ENCODE measurements at places on chromosomes 6 and 20.
A peak's percentile ranks its signal among the peaks of the same experiment; 100 is the strongest.

GRCh38 chr20:57412347-57413029, 21.3 kb downstream of the RBM38 start:
- no peak for DNase-seq

DNA sequence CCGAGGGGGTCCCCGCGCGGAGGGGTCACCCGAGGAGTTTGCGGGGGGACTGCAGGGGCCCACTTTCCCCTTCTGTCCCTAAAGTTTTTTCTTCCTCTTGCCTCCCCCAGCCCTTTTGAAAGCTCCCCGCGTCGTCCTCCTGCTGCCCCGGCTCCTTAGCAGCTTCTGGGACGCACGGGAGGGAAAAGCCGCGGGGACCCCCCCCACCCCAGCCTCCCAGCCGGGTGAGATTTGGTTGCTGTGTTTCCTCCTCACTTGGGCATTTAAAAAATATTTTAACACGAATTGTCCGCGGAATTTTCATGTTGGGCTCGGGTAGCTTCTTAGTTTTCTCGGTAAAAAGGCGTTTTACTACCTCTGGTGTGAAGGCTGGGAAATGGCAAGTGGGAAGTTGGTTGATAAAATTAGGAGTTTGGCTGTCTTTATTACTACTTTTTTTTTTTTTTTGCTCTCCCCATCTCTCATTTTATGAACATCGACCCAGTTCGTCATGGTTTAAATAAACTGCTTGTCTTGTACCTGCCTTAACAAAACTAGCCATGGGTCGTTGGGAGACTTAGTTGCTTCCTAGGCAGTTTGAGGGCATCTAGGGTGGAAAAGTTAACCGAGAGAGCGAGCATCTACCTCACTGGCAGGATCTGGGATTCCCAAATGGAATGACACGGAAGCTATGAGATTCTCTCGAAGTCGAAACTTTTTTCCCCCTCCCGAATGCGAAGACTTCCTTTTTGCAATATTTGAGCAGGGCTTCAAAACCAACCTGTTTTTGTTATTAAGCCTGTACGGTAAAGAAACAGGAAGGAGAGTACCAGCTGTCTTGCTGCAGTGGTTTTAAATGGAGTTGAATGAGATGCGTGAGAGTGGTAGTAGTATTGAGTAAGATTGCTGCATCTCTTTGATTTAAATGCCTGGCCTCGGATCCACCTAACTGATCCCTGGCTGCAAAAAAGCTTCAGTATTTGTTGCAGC, 868 bp downstream of the NCOA3 start:
- DNase-seq = peak; percentile 27

DNA sequence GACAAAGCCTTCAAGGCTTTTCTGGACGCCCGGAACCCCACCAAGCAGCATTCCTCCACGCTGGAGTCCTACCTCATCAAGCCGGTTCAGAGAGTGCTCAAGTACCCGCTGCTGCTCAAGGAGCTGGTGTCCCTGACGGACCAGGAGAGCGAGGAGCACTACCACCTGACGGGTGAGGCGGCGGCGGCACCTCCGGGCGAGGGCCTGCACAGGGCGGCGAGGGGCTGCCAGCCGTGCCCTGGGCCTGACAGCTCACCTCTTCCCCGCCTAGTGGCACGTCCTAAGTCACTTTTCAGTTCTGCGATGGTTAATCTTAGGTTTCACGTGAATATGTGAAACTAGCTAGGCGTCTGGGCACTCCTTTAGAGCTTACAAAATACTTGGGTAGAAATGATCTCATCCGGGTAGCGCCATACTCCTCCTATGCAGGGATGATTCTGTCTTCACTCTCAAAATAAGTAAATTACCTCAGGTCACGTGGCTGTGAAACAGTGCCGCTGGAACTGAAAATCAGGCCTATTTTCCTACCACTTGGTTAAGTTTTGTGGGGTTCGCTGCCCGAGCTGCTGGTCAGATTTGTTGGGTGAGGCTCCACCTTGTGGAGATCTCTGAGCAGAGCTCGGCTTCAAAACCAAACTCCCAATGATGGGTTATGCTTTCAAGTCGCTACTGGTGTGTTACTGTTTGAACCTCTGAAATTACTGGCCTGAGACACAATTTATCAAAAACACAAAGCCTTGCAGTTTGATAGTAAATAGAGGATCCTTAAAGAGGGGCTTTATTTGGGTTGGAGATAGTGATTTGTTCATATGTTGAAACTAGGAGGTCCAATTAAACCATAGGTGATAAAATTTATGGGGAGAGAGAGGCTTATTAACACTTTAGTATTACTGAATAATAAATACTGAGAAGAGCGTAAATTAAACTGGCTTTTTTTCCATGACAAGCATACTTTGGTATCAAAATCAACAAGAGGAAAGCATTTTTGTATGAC, 15.5 kb upstream of the CLDN20 start:
- DNase-seq = peak; percentile 68

DNA sequence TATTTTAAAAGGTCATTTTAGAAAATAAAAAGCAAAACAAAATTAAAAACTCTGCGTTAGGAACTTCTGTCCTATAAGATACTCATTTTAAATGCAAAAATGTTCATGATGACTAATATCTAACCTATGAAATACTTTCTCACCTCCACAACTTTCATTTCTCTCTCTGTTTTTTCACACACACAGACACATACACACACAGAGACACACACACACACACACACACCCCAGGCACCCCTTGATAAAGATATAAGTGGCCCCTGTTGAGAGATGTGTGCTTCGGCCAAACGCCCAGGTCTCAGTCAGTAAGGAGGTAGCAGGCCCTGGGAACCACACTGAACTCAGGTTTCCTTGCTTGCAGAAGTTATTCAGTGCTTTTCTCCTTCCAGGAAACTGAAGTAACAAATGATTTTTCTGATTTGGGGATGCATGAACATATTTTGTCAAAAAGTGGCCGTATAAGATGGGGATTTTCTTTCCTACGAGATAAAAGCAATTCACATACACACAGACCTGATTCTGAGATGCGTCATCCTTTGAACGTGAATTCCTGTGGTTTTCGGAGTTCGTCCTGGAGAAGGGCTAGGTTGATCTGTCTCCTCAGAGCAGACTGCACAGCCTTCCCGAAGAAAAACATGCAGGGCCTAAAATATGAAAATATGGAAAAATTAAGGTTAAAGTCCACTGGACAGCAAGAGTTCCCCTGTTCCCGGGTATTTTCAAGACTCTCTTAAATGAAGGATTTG, 306.8 kb upstream of the FOXQ1 start:
- DNase-seq = no peak

DNA sequence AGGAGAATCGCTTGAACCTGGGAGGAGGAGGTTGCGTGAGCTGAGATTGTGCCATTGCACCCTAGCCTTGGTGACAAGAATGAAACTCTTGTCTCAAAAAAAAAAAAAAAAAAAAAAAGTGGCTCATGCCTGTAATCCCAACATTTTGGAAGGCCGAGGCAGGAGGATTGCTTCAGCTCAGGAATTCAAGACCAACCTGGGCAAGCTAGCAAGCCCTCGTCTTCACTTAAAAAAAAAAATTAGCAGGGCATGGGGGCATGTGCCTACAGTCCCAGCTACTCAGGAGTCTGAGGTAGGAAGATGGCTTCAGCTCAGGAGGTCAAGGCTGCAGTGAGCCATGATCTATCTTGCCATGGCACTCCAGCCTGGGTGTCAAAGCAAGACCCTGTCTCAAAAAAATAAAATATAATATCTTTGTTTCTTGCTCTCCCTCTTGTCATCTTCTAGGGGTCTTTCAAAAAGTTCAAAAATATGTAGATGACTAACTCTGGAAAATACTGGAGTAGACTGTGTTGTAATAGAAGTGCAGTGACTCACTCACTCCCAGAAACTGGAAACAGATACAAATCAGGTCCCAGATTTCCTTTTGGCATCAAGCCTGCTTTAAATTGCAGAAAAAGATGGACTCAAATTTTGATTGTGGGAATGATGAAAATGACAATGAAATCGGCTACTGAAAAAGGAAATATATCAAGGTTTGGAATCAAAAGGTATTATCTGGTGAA, 2.8 kb upstream of the GINM1 start:
- DNase-seq = no peak

GRCh38 chr6:152078001-152078400, 270.5 kb downstream of the ESR1 start:
- DNase-seq = no peak

DNA sequence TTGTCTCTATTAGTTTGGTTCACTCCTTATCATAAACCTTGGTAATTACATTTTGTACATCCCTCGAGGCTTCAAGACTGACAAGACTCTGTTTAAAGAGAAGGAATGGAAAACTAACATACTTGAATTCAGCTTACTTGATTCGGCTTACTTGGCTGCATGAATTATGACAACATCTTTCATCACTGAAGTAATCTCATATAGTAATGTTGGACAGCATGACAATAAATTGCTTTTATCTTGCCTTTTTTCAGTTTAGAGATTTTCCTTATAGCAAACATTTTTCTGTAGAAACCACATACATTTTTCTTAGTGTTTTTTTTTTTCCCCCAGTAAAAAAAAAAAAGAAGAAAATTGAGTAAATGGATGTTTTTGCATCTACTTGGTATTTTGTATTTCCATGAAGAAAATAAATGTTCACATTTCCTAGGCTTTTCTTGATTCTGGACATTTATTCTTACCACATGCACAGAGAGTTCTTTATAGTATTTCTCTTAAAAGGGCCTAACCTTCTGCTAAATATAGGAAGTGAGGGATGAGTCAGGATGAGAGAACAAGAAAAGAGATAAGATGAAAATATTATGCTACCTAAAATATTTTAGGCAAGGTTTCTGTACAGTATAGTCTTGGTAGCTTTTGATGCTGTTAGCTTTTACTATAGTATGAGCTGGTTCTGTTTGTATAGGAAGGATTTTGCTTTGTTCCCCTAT, 101.0 kb upstream of the HDGFL1 start:
- DNase-seq = no peak

DNA sequence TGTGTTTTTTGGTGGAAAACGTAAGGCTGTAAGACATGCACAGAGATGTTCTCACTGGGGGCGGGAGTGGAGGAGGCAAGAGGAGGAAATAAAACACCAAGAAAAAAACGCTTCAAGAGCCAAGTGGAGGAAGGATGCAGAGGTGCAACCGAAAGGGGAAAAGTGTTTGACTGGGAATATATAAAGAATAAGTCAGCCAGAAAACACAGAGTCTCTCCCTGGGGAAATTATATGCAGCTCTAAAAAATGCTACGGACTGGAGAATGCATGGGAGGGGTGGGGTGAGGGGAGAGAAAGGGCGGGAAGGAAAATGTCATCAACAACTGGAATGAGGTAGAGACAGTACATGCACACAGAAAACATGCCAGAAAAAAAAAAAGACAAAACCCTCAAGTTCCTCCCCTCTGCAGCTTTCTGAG, 133.5 kb downstream of the SCML4 start:
- no peak for DNase-seq

DNA sequence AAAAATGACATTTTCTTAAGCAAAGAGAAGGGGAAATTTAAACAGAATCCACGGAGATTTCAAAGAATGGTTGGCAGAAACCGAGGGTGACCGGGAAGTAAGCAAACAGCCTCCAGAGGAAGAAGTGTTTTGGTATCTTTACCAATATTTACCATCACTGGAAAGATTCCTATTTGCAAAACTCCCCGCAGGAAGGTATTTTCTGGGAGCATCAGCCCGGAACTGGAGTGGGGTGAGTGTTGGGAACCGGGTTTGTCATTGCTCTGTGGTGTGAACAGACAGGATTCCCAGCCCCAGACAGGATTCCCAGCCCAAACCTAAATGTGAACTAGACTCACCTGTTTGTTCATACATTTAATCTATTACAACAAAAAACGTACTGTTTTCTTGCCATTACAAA, 19.2 kb upstream of the DACT2 start:
- no peak for DNase-seq

DNA sequence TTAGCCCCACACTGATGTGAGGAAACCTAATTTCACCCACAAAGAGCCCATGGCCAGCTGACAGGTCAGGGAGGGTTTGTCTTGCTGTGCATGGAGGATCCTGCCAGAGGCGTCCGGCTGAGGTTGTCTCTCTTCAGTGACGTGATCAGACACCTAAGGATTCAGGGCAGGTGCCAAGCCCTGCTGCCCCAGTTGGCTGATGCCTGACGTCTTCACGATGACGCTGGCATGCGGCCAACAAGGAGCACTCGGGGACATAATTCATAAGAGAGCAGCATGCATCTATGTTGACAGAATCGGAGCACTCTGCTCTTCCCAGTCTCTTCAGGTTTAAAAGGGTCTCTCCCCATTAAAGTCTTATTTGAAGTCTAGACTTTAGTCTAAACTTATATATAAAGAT, 47.8 kb downstream of the PSMB1 start:
- DNase-seq = no peak

- DNase-seq = no peak
Observed at GRCh38 chr6:21185861-21186478, 407.6 kb upstream of the SOX4 start.

DNA sequence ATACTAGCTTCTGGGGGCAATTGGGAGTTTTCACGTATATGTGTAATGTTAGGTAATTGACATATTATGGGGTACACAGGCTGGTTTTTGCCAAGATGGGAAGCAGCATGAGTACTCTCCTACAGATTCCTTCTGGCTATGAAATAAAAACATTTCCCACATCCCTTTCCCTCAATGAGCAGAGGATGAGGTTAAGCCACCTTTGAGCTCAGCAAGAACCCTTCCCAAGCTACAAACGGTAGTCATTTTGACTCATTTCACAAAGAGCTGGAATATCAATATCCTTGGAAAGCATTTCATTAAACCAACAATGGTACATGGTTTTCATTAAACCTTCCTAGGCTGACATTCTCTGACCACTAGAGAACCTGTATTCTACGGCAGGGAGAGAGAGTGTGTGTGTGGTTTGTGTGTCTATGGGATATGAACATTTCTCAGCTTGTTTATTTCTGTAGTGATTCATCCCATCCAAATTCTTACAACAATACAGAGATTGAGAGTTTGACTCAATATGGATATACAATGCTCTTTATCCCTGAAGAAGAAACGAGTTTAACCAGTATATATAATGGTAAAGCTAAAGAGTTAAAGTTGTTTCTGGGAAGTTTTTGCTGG, 119.5 kb downstream of the ARHGAP18 start:
- no peak for DNase-seq

- DNase-seq = no peak
Observed at GRCh38 chr20:44011251-44011940, 96.7 kb downstream of the TOX2 start.

GRCh38 chr20:36255445-36255844, 19.2 kb downstream of the AAR2 start:
- no peak for DNase-seq

DNA sequence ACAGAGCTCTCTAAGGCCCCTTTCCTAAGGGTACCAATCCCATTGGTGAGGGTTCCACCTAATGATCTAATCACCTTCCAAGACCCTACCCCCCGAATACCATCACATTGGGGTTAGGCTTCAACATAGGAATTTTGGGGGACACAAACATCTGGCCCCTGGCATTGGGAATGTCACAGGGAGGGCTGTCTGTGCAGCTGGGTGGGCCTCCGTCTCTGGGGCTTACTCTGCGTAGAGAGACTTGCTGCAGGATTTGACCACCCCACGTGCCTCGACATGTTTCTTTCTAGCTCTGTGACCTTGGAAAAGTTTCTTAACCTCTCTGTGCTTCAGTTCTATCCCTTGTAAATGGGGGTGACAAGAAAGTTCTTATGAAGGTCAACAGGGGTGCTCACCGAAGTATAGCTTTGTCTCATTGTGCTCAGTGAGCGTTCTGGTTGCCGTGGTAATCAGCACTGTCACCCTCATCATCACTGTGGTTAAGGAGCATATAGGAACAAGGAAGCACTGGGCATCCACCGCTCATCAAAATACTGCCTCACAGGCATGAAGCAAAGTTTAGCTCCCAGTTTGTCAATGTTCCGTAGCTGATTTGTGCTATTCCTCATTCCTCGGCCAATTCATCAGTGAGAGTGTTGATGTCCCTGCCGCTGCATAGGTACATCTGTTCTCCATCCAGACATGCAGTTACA, 152.8 kb downstream of the SYCP2 start:
- DNase-seq = no peak

All from globus pallidus (tissue), 1 donor.